ENCODE measurements at places on chromosomes 4 and X. TPM values are rescaled to one million over a fixed set of nuclear protein-coding genes. Genes with fewer than 3 reads are reported as not detected.
A peak's percentile ranks its signal among the peaks of the same experiment; 100 is the strongest.

- DNase-seq: no peak
Observed at GRCh38 chr4:109994415-109994827, 81.7 kb downstream of the EGF start.

DNA sequence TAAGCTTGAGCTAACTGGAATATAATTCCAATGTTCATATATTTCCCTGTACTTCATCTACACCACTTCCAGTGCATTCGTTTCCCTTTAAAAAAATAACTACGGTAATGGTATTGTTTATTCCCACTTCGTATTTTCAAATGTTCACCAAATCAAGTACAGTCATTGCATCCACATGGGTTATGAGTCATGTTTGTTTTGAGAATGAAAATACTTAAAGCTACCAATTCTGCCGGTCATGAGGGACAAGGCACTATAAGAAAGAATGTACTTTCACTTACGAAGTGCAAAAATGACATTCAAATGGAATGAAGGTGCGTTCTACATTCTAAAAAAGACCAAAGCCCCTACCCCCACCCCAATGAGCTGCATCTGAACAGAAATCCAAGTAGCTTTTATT lies 174.4 kb upstream of the FGF13 start:
- peak; percentile 61 for DNase-seq

DNA sequence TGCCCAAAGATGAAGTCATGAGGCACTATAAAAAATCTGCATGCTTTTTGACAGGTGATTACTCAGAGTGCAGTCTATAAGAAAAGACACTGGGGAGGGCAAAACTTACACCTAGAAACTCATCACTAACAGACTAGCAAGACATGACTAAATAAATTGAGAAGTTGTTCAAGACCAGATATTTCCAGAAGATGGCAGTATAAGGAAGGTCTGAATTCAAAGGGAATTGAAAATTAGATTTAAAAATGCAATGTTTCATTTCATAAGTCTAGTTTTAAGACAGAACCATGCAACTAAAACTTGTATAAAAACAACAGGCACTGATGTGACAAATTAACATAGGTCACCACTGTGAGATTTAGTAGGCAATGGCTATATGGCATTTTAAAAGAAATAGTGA lies 232.5 kb upstream of the POF1B start:
- DNase-seq: no peak

- DNase-seq: no peak
Observed at GRCh38 chr4:25440478-25441030, 63.5 kb downstream of the ANAPC4 start.

GRCh38 chrX:152573866-152574265 lies 63.8 kb upstream of the GABRQ start:
- DNase-seq: no peak

- no peak for DNase-seq
Observed at GRCh38 chr4:16125571-16126445, 42.0 kb upstream of the PROM1 start.

The FGFR3 gene
- 1.6 TPM for total RNA-seq

The UGT2B10 gene
- not detected for total RNA-seq

DNA sequence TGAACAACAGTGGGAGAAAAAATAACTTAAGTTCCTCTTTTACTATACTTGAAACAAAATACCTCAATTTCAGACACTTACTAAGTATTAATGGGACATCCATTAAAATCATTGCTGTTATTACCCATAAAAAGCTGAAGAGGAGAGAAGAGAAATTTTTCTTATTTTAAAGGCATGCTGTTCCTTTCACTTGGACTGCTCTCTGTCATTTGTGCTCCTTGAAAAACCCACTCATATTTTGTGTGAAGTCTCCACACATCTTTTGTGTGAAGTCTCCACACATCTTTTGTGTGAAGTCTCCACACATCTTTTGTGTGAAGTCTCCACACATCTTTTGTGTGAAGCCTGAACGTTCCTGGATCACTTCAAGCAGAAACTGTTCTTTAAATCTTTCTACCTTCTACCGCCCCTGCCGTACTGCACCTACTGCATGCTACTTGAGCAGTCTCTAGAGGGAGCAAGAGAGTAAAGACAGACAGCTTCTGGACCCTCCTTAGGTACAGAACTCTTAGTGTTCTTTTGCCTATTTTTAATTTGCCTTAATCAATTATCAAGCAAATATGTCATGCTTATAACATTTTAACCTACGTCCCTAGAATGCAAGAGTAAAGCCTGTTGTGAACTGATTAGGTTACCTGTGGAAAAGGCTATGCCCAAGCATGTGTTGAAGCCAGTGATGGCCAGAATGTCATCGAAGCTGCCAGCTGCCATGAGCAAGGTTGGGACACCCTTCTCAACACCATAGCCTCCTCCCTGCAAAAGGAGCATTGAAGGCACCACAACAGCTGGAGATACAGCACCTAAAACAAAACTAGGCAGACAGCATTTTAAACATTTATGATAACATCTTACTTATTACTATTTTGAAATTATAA lies 27.1 kb upstream of the SLC9B1 start:
- DNase-seq: peak; percentile 26

The CENPI gene
- total RNA-seq: 18.4 TPM

GRCh38 chrX:69493193-69493592 lies 10.9 kb upstream of the NALF2 start:
- peak; percentile 15 for DNase-seq

The ZFYVE28 gene
- total RNA-seq: 5.0 TPM

The TAPT1 gene
- total RNA-seq: 9.2 TPM

The DSPP gene
- total RNA-seq: not detected

DNA sequence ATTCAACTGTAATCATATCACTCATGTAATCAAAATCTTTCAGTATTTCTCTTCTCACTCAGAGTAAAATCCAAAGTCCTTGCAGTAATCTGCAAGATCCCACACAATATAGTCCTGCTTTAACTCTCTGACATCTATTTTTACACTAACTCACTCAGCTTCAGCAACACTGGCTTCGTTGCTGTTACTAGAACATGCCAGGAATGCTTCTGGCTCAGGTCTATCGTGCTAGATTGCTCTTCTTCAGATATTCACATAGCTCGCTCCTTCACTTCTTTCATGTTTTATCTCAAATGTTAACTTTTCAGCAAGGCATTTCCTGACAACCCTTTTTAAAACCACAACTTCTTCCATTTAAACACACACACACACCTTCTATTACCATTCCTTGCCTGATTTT lies 331.7 kb upstream of the HTR2C start:
- no peak for DNase-seq

DNA sequence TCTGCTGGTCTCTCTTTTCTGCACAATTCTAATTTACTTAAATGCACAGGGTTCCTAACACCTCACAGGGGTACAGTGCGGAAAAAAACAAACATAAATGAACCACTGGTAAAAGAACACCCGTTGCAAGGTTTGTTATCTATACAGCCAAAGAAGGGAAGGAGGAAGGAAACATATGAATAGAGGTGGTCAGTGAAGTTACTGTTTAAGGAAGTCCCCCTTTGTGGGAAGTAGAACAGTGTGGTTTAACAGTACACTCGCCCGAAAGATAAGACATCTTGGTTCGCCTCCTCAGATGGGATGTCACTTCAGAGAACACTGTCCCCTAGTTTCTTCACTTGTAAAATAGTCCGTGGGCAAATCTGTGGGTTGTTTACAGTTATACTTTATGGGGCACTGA lies 57.5 kb downstream of the TEC start:
- no peak for DNase-seq

The COX7B2 gene
- not detected for total RNA-seq

- DNase-seq: no peak
Observed at GRCh38 chrX:46543441-46543840, 1.8 kb downstream of the ZNF674 start.

DNA sequence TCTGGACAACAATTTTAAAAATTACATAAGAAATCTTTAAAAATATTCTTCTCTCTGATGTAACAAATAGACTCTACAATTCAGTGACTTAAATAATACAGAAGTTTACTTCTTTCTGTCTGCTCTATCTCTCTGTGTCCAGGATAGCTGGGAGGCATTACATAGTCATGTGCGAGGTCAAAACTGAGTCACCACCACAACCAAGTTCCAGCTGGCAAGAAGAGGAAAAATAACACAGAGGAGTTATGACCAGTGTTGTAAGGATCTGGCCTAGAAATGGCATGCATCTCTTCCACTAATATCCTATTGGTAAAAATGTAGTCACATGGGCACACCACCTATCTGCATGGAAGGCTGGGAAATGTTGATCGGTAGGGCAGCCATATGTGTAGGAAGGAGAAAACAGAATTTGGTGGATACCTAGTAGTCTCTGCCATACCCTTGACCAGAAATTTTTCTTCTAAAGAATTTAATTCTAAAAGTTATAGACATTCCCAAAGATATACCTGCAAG lies 39.4 kb upstream of the WDFY3 start:
- DNase-seq: peak; percentile 86

GRCh38 chr4:8656711-8657380 lies 64.3 kb downstream of the CPZ start:
- DNase-seq: no peak

The MAGEA9B gene
- 0.93 TPM for total RNA-seq

DNA sequence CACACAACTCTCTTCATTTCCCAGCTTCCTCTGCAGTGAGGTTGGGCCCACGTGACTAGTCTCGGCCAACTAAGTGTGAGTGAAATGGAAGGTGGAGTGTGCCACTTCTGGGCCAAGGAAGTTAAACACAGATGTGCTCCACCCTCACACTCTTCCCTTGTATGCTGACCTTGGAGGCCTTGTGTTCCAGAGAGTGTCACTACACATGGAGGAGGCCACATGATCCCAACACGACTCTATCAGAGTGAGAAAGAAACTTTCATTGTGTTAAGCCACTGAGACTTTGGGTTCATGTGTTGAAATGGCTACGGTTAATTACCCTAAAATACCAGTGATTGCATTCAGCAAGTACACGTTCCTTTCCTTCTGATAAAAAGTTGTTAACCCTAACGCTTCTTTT lies 55.1 kb downstream of the TBC1D9 start:
- DNase-seq: no peak

The DUX4 gene
- total RNA-seq: not detected

GRCh38 chr4:16881151-16881884 lies 17.1 kb downstream of the LDB2 start:
- no peak for DNase-seq

The OTC gene
- not detected for total RNA-seq

The TEX13C gene
- 0.14 TPM for total RNA-seq

DNA sequence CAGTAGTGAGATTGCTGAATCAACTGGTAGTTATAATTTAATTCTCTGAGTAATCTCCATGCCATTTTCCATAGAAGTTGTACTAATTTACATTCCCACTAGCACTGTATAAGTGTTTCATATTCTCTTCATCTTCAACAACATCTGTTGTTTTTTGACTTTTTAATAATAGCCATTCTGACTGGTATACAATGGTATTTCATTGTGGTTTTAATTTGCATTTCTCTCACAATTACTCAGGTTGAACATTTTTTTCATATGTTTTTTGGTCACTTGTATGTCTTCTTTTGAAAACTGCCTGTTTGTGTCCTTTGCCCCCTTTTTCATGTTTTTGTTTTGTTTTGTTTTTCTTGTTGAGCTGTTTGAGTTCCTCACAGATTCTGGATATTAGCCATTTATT lies 880.2 kb downstream of the RAPGEF2 start:
- peak; percentile 3 for DNase-seq

DNA sequence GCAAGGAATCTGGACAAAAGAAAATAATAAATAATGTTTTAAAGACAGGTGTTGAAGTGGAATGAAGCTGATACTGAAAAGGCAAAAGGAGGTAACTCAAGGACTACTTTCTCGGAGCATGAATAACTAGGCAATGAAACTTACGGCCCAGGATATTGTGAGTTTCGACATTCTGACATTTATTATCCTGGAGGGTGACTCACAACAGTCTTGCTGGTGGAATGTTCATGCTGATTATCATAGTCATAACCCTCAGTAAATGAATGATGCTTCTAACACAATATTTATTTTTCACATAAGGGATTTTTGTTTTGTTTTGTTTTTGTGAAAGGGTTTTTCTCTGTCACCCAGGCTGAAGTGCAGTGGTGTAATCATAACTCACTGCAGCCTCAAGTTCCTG lies 147.0 kb upstream of the HPGD start:
- peak; percentile 75 for DNase-seq

GRCh38 chr4:19829101-19829500 lies 422.6 kb upstream of the SLIT2 start:
- no peak for DNase-seq

DNA sequence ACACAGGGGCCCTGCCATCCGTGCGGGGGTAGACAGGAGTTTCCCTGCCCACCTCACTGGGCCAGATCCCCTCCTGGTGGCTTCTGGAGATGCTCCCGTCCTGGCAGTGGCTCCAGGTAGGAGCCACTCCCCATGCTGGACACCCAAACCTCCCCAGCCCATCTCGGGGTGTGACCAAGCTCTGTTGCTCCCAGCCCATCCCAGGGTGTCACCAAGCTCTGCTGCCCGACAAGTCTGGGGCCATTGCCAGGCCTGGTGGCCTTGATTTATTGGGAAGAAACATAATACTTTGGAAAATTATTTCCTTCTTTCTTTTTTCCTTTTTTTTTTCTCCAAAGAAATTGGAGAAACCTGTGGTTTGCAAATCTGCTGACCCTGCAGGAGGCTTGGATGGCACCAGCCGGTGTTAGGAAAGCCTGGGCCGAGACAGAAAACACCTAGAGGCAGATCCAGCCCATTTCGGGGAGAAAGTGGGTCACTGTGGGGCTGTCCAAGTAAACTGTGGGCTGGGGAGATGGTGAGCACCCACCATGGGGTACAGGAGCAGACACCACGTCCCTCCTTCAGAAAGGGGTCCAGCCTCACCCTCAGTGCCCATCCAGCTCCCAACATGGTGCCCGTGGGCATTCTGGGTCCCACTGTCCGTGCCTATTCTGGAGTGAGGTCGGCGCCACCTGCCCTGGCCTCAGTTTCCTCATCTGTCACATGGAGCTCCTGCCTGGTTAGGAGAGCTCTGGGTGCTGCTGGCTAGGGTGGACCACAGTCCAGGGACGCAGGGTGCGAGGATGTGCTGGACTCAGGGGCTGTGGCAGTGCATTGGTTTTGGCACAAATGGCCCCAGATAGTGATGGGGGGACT lies 59.4 kb upstream of the ADRA2C start:
- no peak for DNase-seq

- DNase-seq: no peak
Observed at GRCh38 chr4:1879485-1879884, 8.3 kb downstream of the NSD2 start.

DNA sequence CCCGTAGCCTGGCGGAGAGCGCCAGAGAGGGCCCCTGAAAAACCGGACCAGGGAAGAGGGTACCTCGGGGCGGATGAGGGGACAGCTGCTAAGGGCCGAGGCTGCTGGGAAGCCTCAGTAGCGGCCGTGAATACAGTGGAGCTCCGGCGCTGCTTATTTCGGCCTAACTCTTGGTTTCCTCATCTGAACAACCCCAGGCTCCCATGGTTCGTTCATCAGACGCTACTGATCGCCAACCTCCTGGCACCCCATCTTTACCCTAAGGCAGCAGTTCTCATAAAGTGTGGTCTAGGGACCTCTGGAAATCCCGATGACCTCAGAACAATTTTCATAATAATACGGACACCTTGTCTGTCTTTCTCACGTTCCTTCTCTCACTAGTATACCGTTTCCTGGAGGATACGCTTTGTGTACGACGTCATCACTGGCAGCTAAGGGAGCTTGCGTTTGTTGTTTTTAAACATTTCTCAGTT lies 645 bp upstream of the RAB28 start:
- no peak for DNase-seq

Measured in HT1080 (cell line).